ENCODE measurements at places on chromosomes 7 and 10.
A peak's percentile ranks its signal among the peaks of the same experiment; 100 is the strongest.

DNA sequence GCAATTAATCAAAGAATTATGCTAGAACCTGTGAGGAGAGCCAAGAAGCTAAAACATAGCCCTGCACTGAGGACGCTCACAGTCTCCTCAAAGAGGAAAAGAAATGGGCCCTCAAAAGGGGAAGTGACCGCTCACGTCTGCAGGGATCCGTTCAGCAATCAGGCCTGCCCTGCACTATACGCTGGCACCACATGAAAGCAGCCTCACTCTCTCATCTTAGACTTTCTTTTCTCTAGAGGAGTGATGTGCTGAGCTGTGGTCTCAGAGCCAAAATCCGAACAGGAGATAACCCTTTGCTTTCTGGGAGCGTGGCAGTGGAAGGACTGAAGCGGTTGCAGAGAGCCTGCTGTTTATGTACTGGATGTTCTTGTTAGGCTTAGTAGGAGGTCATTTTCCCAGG is 6.3 kb upstream of the IL2RA start:
- DNase-seq, result peak; percentile 51

GRCh38 chr10:80474941-80475340 is 20.8 kb downstream of the TSPAN14 start:
- DNase-seq, result no peak

- DNase-seq, result no peak
These were observed 81.1 kb upstream of the MBL2 start for GRCh38 chr10:52853704-52854103.

- DNase-seq, result no peak
These were observed 447.7 kb downstream of the SUGCT start for GRCh38 chr7:40582539-40582938.

DNA sequence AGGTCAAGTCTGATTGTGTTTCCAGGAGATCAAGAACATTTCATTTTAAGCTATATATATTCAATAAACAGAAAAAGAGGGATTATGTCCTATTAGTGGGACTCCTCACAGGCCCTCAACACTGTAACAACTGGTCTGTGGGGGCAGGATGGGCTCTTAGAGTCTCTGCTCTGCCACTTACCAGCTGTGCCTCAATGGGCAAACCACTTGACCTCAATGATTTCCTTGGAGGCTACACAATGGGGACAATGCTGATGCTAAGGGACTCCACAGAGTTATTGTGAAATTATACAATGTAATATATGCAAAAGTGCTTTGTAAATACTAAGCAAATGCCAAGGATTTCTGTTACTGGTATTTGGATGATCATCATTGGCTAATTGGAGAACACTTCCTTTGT is 33.2 kb upstream of the MXI1 start:
- no peak for DNase-seq

- DNase-seq, result no peak
These were observed 185.7 kb downstream of the KIAA1217 start for GRCh38 chr10:24394461-24395190.

- DNase-seq, result no peak
These were observed 18.7 kb upstream of the NCAPG2 start for GRCh38 chr7:158723266-158723665.

DNA sequence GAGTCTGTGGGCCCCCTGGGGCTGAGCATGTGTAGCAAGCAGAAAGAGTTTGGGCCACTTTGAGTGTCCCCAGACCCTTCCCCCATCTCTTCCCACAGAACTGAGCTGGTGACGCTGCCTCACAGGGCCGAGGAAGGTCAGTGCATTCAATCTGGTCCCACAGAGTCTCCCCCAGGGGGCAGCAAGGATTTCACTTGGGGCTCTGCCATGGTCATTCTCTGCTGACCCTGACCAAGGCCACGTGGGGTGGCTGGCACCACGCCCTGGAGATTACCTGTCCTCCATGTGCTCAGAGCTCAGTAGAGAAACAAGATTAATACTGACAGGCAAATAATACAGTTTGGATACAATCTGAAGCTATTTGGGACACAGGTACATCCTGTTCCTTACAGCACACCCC is 30.2 kb downstream of the ADRA2A start:
- DNase-seq, result no peak

GRCh38 chr10:1153805-1154351 is 97.7 kb downstream of the WDR37 start:
- no peak for DNase-seq

GRCh38 chr10:33229252-33229948 is 105.1 kb downstream of the NRP1 start:
- no peak for DNase-seq

GRCh38 chr7:37354656-37355131 is 94.0 kb downstream of the ELMO1 start:
- DNase-seq, result no peak

- DNase-seq, result no peak
These were observed 305.1 kb downstream of the AUTS2 start for GRCh38 chr7:69903410-69903809.

- DNase-seq, result peak; percentile 73
These were observed 4.7 kb downstream of the FAS start for GRCh38 chr10:88995156-88995876.

DNA sequence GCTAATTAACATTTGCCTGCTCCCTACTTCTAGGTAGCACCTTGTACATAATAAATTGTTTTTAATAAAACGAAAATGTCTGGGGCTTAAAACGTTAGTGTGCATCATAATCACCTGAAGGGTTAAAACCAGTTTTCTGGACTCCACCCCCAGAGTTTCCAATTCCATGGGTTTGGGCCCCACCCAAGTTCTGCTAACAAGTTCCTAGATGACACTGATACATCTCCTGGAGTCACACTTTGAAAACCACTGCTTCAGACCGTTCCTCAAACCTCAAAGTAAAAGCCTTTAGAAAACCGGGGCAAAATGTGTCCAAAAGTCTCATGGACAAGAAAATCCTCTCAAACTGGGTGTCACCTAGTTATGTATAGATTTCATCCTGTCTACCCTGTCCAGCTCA is 9.3 kb downstream of the OSBPL3 start:
- no peak for DNase-seq

- DNase-seq, result no peak
These were observed 405.6 kb upstream of the PRKCQ start for GRCh38 chr10:6985644-6986043.

DNA sequence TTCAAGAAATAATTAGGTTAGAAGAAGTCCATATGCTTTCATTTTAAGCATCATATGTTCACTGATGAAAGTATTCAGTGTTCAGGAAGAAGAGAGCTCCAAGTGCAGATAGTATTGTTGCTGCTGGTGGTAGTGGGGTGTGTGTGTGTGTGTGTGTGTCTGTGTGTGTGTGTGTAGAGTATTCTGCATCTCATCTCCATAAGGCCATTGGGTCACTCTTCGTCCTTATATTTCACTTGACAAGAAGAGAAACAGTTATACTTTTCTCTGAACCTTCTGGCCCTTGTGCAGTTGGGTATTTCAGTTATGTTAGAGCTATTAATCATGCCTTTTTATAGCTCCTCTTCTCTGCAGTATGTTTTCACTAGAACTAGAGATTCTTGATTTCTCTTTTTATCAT is 26.2 kb downstream of the ADAM22 start:
- DNase-seq, result no peak

DNA sequence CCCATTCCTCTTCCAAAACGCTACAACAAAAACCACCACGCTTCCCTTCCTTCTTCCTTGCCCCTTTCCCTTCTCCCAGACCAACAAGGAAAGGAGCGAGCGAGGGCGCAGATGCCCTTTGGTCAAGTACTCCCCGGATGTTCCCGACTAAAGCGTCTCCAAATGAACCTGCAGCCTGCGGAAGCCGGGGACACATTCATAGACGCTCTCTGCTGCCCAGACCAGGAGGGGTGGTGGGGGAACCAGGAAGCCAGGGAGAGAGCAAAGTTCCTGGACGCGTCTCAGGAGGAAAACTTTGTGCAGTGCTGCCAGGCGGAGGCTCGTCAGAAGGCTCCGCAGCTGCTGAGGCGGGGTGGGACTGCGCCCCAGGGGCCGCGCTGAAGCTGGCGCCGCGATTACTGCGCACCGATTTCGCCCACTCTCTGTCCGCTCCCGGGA is 754 bp downstream of the SEMA3D start:
- DNase-seq, result no peak

- DNase-seq, result no peak
These were observed 17.7 kb downstream of the FOXK1 start for GRCh38 chr7:4699841-4700240.

DNA sequence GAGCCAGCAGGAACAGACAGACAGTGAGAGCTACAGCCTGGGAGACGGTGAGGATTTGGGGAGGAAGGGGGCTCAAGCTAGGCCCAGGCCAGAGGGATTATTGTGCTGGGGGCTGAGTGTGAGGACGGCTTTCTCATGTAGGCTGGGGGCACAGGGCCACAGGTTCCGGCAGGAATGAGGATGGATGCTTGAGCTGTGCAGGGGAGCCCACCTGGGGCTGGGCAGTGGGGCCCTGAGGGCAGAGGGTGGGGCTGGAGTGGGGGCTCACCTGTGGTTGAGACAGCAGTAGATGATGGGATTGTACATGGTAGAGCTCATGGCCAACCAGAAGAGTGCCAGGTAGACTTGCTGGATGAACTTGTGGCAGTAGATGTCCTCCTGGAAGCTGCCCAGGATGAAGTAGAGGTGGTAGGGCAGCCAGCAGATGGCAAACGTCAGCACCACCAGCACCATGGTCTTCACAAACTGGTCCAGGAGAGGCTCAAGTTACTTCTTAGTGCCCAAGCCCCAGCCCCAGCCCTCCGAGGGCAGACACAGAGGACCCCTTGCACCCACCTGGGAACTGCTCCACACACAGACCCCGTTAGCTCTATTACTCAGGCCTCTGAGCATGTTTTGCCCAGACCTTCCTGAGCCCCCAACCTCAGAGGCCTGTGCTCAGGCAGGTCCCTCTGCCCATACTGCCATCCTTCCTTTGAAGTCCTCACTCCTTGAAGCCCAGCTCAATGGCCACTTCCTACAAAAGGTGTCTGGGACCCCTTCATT is 9.7 kb downstream of the TACR2 start:
- no peak for DNase-seq

- no peak for DNase-seq
These were observed 1.3 kb downstream of the THSD7A start for GRCh38 chr7:11830582-11831155.

GRCh38 chr7:105768898-105769507 is 107.4 kb downstream of the ATXN7L1 start:
- DNase-seq, result no peak

Measured in CD4-positive, alpha-beta T cell treated with Interleukin-21 for 1 hour (primary cell).